ENCODE measurements at places on chromosomes 1 and 21.

GRCh38 chr21:25997788-25998611 is 172.6 kb downstream of the APP start:
- no peak for DNase-seq

DNA sequence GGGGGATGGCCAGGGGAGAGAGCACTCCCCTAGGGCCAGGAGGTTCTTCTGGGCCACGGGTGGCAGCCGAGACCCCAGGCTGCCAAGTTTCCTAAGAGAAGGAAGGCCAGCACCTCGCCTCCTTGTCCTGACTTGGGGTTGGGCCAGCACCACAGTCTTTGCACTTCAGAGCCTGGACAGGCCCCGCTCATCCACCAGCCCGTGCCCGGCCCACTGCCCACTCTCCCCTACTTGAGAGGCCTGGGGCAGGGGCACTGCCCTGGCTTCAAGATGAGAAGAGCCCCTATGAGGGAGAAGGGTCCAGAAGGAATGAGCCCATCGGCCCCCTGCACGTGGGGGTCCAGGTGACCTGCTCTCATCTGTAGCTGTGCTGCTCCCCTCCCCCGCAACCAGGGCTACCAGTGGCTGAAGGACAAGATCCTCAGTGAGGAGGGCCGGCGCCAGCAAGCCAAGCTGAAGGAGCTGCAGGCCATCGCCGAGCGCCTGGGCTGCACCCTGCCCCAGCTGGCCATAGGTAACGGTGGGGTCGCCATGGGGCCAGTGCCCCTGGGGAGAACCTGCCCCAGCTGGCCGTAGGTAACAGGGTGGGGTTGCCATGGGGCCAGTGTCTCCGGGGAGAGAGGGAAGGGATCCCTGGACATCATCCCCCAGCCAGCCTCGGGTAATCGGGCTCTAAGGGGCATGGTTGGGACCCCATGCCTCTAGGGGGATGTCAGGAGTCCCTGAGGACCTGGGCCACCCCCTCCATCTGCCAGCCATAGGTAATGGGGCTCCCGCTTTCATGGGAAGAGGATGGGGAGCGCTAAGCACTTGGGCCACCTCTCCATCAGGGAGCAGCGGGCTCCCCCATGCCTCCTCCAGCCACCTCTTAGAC is 50.8 kb downstream of the KCNAB2 start:
- DNase-seq, result peak; percentile 17

DNA sequence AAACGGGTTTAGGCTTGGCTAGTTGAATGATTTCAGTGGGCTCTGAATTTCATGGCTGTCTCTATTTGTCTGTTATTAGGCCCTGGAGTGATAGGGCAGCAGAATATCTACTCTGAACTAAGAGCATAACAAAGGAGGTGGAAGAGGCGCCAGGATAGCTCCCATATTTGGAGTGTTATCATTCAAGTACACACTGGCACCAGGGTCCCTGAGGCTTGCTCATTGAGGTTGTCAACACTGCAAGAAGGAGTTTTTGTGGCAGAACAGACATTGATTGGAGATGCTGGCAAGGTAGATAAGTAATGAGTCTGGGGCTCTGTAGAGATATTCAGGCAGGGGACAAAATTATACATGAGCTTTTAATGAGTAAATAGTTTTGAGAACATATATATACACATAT is 1748.4 kb downstream of the MRPL39 start:
- DNase-seq, result no peak

DNA sequence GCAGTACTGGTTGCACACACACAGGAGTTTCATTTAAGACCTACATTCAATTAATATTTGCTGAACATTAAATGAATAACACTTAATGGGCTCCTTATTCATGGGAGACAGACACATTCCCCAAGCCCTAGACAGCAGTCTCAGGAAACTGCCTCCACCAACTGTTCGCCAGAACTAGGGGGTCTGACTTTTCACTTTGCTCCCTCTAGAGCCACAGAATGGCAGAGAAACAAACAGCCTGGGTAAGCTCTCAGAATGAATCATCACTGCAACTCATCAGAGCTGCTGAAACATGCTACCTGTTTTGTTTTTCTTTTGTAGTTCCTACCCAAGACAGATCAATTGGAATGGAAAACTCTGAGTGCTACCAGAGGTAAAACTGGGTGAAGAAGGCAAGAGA is 31.7 kb downstream of the ELK4 start:
- no peak for DNase-seq

GRCh38 chr1:245234217-245235081 is 79.7 kb downstream of the KIF26B start:
- DNase-seq, result no peak

GRCh38 chr21:41622831-41623548 is 115.0 kb upstream of the TMPRSS2 start:
- DNase-seq, result peak; percentile 21

GRCh38 chr1:15262706-15263105 is 15.7 kb downstream of the FHAD1 start:
- no peak for DNase-seq

GRCh38 chr1:76793594-76793993 is 73.7 kb upstream of the ST6GALNAC5 start:
- DNase-seq, result no peak

DNA sequence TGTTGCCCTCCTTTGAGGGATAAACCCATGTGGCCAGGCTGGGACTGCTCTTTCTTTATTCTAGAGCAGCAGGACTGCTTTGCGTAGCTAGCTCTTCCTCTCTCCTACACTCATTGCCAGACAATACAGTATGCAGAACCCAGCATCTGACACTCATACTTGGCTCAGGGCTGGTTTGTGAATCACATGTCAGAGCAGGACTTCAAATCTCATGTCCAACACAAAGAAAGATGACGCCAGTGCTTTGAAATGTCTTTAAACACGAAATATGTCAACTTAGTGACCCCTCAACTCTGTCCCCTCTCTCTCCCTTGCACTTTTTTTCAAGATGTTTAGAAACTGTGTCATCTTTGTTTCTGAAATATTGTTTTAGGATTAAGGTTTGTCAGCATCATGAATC is 135.0 kb downstream of the TGFB2 start:
- DNase-seq, result no peak

DNA sequence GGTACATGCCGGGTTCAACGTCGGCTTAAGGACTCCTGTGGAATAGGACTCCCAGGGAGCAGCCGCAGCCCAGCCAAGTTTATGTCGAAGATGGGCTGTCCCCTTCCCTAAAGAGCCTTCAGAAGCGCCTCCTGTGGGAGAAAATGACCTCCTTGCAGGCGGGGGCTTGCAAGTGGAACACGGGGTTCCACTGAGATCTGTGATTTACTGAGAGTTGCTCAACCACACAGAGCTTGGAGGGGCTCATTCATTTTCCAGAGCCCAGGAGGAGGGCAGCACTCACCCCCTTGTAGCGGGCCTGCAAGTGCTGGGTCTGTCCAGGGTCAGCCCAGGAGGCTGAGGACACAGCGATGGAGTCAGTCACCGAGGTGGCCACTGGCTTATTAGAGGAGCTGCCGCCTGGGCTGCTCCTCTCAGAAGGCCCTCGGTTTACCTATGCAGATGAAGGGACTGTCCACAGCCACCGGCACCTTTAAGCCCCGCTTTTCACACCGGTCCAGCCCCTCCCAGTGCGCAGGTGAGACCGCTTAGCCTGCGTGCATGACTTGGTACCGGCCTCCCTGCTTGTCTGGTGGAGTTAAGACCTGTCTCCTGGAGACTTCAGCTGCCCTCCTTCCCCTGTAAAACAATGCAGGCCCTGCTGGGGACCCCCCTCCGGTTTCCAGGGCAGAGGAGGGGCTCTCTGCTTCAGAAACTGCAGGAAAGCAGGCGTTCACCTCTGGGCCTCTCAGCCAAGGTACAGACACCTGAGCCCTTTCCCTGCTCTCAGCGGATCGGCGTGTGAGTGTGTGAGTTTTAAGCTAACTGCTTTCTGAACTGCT is 57.5 kb downstream of the ATP5PO start:
- no peak for DNase-seq

GRCh38 chr1:155648207-155649147 is 38.5 kb downstream of the MSTO1 start:
- DNase-seq, result no peak

DNA sequence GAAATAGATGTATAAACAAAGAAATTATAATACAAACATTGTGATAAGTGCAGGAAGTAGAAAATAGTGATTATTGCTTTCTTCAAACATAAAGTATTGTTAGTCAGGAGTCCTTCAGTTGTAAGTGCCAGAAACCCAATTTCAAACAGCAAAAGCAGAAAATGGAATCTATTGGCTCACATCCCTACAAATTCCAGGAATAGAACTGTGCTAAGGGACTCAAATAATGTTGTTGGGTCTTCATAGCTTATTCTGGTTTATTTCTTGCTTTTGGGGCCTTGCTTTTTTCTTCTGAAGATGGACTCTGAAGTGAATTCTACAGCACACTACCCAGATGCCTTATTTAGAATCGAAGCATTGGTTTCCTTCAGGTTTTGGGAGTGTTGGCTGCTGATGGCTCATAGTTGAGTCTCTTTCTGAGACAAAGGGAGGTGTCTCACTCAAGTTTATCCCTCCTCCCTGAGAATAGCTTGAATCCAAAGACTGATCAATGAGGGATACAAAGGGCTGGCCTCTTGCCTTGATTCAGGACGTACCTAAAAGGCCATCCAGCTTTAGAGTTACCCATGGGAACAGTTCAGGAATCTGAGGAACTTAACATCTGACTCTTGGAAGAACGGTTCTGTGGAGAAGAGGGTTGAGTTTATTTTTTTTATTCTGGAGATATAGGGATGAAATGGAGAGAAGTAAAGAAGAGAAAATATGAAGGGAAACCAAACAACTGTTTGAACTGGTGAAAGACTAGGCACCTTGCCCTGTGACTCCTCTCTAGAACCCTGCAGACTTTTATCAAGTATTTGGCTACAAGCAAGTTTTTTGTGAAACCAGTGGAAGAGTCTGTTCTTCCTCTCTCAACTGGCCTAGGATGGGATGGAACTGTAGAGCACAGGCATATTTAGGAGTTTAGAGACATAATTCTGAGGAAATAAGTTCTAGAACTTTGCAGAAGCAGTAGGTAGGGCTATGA is 39.0 kb upstream of the ATG4C start:
- DNase-seq, result no peak

GRCh38 chr1:228695015-228695955 is 40.0 kb upstream of the RHOU start:
- DNase-seq, result no peak

GRCh38 chr1:51230501-51231078 is 5.5 kb upstream of the RNF11 start:
- no peak for DNase-seq

DNA sequence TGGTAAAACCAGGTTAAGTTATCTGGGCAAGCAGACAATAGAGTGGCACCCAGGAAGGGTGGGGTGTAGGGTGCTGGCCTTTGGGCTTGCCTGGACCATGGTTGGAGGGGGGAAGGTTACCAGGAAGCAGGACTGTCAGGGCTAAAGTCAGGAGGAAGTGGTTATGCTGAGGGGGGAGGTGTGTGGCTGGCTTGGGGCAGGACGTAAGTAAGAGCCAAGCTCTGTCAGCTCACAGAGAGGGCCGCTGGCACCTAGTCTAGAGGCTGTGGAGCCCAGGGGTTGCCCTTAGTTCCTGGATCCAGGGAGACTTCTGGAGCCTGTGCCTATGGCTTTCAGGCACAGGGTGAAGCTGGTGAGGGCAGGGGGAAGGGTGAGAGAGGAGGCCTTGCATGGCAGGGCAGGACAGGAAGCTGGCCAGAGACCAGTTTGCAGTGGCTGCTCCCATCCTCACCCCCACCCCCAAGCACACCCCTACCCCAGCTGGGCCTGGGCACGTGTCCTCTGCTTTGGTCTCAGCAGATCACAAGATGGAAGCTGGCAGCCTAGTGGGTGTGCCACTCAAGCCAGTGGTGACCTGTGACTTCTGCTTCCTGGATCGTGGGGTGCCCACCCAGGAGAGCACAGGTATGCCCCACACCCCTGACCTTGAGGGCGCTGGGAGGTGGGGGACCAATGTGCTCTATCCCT is 20.5 kb upstream of the SMYD3 start:
- DNase-seq, result no peak

- DNase-seq, result no peak
Observed at GRCh38 chr1:53468374-53468773, 9.2 kb downstream of the DMRTB1 start.

GRCh38 chr1:43619996-43620920 is 29.7 kb upstream of the KDM4A start:
- DNase-seq, result no peak

DNA sequence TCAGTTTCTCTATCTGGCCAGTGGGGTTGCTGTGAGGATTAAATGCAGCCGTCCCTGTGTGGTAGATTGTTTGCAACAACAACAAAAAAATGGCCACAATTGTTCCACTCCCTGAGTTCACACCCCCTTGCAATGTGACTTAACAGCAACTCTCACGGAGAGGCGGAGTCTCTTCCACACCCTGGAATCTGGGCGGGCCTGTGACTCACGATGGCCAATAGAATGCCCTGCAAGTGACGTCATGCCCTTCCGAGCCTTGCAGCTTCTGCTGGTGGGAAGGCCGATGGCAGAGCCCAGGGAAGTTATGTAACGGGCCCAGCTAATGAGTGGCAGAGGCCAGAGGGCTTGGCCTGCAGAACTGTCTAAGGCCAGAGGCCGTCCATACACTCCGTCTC is 87.9 kb downstream of the RIPK4 start:
- DNase-seq, result peak; percentile 91

DNA sequence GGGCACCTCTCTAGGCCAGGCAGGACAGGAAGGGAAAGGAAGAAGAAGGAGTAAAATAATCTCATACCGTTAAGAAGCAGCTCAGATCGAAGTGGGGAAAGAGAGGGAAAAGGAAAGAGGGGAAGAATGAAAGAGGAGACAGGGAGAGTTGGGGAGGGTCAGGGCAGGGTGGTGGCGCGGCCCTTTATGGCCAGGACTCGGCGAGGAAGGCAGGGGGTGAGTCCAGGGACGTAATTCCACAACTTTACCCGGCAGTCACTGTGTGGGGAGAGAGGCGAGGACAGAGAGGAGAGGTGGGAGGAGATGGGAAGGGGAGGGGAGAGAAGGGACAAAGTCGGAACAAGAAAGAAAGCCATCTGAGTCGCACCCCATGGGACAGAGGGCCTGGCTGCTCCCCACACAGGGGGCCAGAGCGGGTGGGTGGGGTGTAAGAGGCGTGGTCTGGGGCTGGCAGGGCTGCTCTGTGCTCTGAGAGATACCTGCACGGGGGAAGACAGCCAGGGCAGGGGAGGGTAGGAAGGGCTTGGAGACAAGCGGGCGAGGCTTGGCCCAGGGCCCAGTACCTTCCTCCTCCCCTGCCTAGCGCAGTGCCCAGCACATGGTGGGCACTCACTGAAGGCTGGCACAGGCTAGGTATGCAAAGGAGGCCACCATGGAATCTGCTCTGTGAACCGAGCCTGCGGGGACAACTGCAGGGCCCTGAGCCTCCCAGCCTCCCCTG is 49.4 kb downstream of the KIF21B start:
- no peak for DNase-seq

DNA sequence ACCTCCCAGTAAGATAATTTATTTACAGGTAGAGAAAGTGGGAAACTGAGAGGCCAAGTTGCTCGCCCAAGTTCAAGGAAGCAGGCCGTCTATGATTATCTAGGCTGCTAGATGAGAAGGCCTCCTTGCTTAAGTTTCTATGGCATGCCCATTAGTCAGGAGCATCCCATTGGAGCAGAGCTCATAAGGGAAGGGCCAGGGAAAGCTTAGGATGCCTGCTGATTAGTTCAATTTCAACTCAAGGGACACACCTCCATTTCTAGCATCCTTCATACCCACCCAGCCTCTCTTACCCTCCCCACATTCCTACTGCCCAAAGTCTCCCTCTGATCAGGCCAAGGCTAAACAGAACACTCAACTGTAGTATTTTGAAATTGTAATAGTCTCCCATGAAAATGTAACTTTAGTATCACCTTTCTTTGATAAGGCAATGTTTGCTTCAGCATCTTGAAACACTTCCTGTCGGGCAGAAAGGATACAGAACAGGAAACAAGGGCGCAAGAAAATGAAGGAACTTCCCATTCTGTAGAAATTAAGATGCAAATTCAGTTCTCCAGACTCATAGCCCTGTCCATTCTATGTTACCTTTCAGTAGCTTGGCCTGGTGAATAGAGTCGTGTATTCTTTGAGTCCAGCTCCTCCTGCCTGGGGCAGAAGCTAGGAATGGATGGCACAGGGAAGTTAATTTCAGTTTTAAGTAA is 46.3 kb upstream of the TARBP1 start:
- no peak for DNase-seq

Measured in left hindlimb (tissue), 1 donor.